ENCODE measurements at places on chromosomes 5 and 9.

GRCh38 chr5:149030392-149030791, 32.5 kb downstream of the SH3TC2 start:
- DNase-seq: no peak

DNA sequence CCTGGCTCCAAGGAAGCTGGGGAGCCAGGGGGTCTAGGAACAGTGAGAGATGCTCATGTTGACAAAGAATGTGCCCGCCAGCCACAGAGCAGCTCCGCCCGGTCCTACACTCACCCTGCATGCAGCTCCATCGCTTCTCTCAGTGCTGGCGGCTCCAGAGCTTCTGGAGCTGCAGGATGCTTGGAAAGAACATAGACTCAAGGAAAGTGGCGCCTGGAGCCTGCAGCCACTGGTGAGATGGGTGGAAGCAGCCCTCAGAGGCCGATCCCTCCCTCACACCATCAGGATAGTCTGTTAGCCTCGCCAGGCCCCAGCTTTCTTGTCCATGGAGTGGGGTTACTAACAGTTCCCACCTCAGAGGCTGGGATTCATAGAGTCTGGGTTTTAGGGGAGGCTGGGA, 26.4 kb upstream of the SLC6A19 start:
- DNase-seq: no peak

- no peak for DNase-seq
Measured at GRCh38 chr5:136104306-136104965, 28.2 kb upstream of the SMAD5 start.

- no peak for DNase-seq
Measured at GRCh38 chr9:70407081-70407503, 7.4 kb downstream of the KLF9 start.

- no peak for DNase-seq
Measured at GRCh38 chr9:19464061-19464763, 55.4 kb downstream of the ACER2 start.

GRCh38 chr9:89491694-89492093, 6.2 kb downstream of the SEMA4D start:
- no peak for DNase-seq

DNA sequence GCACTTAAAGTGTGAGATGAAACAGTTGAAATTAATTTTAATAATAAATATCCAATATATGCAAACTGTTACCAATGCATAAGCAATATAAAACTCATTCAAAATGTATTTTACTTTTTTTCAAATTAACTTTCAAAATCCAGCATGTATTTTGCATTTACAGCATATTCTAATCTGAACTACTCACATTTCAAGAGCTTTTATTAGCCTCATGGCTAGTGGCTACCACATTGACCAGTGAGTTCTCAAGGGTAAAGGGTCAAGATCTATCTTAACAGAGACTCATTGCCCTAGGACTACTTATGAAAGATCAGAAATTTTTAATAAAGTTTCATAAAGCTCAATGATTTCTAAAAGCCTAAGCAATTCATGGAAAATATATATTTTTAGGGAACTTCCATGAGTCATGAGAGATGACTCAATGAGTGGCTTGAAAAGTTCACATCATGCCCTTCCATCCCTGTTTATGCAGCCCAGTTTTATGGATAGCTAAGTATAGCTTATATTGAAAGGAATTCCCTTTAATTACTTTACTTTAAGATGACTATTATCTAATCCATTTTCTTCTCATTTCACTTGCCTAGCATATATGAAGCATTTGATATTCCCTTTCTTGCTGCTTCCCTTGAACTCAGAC, 608.6 kb downstream of the SLCO4C1 start:
- DNase-seq: no peak

- no peak for DNase-seq
Measured at GRCh38 chr5:114265432-114266060, 96.3 kb upstream of the KCNN2 start.

DNA sequence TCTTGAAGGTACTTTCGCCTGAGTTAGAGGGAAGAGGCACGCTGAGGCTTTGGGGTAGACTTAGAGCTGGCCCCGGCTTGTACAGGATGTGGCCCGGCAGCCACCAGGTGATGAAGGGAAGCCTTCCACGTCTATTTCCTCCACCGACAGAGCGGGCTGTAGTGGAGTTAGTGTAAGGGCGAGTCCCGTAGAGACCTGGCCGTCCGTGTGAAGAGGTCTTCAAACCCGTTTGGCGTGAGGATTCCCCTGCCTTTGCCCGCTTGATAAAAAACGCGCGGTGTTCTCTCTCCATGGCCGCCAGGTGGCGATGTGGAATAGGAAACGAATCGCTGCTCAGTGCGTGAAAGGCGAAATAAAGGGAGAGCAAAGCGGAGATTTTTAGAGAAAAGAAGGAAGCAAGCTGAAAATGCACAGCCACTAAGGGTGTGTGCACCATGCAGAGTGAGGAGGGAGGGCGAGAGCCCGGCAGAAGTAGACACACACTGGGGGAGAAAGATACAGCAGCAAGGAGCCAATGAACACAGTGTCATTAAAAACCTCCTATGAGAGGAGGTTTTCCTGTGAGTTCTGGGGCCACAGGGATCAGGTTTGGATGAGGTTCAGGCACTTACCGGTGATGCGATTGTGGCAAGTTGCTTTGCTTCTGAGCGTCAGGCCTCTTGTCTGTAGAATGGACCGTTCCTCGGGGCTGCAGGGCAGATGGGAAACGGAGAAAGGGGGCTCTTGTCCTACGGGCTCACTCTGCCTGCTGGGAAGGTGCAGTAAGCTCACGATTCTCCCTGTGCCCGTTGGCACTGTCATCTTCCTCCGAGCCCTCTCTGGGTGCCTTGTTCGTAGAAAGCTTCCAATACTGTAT, 34.2 kb downstream of the STC2 start:
- DNase-seq: peak; percentile 88

- DNase-seq: no peak
Measured at GRCh38 chr9:85262333-85262732, 479.4 kb downstream of the AGTPBP1 start.

- no peak for DNase-seq
Measured at GRCh38 chr9:107175816-107176435, 107.2 kb upstream of the RAD23B start.

DNA sequence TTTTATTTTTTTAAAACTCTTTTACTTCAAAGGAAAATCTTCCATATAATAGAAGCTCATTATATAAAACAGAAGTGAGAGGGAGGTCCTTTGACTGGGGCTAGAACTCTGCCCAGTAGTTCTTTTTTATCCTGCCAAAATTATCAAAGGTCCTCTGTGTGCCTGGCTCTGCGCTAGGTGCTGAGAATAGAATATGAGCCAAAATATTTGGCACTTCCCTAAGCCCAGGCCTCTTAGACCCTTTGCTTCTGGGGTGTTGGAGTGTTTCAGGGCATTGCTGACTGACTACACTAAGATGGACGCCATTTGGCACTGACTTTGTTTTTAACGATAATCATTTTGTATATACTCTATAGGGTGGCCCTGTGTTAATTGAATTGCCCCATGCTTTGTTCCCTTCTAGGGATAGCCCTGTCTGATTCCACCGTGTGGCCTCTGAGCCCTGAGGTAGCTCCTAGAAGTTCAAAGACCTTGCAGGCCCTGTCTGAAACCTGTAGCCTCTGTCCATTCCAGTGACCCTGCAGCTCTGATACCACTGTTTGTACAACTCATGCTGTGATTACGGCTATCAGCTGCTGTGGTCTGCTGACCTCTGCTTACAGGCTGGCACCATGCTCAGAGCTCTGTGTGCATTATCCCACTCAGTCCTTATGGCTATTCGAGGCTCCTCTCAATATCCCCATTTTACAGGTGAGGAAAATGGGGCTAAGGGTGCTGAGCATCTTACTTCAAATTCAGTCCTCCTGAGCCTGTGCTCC, 84.3 kb upstream of the SHB start:
- DNase-seq: peak; percentile 31

DNA sequence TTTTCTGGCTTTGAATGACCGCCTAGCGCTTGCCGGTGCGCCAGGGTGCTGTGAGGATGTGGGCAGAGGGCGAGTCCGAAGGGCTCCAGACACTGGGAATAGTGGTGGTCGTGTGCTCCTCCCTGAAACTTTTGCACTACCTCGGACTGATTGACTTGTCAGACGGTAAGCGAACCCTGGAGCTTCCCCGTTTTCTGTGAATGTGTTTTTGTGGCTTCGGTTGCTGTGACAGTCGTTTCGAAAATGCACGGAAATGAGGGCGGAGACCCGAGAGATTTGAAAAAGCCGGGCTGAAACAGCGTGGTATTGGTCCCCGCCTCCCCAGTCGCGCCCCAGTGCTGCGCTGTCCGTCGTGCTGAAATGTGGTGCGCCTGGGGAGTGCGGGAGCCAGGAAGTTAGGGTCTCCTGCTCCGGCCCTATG, 102.5 kb upstream of the GABRP start:
- peak; percentile 80 for DNase-seq

GRCh38 chr9:69444021-69444420, 119.0 kb downstream of the ENTREP1 start:
- DNase-seq: no peak

- DNase-seq: peak; percentile 56
Measured at GRCh38 chr5:16855485-16855884, 80.6 kb downstream of the MYO10 start.

DNA sequence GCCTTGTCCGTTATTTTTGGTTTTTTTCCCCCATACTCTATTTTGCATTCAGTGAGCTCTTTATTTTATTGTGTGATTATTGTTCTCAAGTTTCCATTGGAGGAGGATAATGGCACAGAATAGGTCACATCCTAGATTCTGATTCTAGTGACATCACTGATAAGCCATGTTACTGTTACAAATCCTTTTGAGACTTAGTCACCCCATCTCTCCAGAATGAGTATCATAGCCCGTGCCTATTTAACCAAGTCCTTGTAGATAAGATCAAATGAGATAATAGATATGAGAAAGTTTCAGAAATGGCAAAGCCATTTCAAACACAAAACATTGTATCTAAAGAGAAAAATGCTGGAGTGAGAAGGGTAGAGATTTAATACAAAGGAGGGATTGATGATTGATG, 242.6 kb downstream of the RAB3C start:
- no peak for DNase-seq

DNA sequence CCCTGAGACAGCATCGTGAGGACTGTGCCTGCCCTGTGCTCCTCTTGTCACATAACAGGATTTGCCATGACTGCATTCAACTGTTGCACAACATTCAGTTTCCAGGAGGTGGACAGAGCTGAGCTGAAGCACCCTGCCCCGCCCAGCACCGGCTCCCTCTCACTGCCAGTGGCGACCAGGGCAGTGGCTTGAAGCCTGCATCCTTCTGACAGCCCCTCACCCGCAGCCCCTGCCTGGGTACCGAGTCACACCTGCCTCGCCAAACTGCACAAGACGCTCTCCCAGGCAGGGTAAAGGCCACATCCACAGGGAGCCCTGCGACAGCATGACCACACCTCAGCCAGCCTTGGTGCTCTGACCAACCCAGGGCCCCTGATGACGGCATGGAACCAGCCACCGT, 59.9 kb upstream of the ZNF354A start:
- no peak for DNase-seq

GRCh38 chr5:65356274-65356673, 125.4 kb downstream of the ADAMTS6 start:
- no peak for DNase-seq

GRCh38 chr9:121395558-121395957, 25.5 kb upstream of the STOM start:
- DNase-seq: no peak

DNA sequence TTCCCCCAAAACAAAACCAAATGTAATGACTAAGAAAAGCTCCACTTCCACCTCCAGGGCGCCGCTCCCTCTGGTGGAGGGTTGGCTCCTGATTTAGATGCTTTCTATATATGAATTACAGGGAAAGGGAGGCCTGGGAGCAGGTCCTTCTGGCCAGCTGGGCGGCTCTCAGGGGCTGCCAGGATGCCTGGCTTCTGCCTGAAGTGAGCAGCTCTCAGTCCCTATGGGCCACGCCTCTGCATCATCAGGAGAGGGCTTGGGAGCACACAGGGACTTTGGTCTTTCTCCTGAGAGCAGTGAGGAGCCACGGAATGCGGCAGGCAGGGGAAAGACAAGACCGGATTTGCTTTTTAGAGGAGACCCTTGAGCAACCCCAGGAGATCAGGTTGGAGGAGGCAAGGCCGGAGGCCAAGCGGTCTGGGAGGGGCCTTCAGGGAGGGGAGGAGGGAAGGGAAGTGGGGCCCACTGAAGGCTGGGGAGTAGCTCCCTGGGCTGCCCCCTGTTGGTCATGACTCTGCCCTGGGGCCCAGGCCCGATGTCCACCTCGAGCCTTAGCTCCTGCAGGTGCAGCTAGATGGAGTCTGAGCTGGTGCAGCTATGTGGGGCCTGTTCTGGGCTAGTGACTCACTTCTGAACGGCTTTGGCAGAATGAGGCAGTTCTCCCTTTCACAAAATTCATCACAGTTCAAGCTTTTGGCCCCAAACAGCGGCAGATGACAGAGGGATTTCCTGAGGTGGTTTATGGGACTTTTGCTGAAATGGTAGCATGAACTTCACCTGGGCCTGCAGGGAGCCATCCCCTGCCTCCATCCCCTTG, 11.3 kb upstream of the GRHPR start:
- DNase-seq: no peak

GRCh38 chr9:3087697-3088096, 243.8 kb upstream of the PUM3 start:
- no peak for DNase-seq

DNA sequence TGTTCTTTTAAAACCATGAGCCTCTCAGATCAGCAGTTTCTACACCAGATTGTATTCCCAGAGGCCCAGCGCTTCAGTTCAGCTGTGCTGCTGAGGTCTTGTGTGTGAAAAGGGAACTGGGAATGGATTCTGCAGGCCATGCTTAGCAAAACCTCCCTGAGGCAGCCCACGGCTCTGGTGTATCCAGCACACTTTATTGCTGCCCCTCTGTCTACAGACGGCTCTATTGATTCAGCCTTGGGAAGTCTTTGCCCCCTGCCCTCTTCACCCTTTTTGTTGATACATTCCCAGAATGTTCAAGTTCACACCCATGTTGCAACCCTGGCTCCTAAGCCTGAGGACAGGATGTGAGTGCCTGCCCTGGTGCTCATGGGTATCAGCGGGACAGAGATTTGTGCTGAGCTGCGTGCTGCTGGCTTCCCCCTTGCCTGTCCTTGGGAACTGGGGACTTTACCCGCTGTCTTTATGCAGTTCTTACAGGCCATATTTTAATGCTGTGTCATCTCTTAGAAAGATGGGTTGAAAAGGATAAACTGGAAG, 37.3 kb downstream of the ARHGAP26 start:
- DNase-seq: no peak

DNA sequence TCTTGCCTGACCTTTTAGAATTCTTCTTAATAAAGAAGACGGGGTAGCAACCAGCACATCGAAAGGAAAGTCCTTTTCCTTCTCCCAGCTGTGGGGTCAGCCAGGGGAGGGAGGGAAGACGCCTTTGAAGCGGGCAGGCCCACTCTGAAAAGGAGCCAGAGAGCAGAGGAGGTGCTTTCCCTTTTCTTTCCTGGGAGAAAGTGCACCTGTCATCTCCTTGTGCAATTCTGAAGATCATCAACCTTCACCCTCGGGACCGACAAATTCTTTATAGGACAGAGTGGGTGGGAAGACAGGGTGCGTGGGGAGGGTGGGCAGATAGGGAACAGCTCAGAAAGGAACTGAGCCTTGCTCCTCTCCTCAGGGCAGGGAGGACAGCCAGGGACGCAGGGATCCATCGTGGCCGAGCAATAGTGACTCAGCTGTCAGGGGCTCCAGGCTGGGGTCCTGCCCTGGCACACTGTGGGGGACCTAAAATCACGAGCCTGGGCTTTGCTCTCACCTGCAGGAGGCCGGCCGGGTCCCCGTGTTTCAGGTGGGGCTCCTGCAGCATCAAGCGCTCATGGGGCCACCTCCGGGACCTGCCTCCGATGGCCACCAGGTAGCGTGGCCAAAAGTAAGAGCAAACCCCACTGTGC, 141.0 kb downstream of the OLFM1 start:
- no peak for DNase-seq
